T-helper 17 cell (primary cell): ENCODE measurements at places on chromosomes 11 and 22.

DNA sequence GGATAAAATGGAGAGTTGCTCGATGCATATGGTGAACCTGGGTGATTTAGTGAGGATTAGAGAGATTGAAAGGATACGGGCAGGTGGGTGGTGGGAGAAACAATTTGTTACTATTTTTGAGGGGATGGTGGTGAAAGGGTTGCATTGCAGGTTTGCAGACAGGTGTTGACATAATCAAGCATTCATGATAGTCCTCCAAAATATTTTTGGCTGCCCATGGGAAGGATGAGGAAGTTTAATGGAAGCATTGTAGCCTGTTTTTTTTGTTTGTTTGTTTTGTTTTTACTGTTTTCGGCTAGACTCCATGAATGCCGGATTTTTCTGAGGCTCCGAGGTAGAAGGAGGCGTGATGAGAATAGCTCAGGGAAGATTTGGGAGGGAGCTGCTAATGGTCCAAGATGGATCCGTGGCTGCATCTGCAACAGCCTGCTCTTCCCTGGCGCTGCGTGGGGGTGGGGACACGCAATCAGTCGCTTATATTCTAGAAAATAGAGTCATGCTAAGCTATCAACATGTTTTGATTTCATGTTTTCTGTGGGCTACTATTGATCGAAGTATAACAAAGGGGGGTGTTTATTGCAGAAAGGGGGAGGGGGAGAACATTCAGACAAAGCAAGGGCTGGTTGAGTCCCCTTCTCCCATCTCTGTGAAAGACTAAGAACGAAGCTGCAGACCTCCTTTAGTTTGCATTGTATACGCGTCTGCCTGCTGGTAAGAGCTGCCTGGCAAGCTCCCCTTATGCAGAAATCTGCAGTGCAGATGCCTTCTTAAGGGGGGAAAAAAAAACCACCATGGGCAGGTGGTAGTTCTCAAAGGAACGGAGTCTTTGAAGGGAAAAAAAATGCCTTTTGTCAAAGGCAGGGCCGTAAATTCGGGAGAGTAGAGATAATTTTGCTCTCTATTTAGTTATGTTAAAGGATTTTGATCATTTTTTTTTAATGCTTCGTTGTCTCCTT lies 1.0 kb downstream of the RTN3 start:
- DNase-seq = no peak

GRCh38 chr11:22151649-22152197 lies 41.2 kb upstream of the ANO5 start:
- DNase-seq = no peak

DNA sequence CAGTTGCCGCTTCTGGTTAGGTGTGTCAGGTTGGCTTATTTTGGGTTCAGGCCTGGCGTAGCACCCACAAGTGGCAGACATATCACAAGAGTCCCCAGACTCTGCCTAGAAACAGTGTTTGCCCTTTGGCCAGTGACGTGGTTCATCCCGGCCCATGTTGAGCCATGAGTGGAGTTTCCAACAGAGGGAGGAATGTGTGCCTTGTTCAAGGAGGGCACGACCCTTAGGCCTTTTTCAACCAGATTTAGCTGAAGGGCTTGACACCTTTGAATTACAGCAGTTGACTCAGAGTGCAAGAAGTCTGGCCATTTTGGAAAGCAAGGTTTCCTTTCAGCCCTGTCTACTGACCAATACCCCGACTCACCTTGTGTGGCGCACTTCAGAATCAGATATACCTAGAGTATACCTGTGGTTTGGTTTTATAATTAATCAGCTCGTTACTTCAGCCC lies 15.1 kb upstream of the AIFM3 start:
- no peak for DNase-seq

- DNase-seq = no peak
Observed at GRCh38 chr11:110629594-110629993, 82.6 kb downstream of the ARHGAP20 start.

DNA sequence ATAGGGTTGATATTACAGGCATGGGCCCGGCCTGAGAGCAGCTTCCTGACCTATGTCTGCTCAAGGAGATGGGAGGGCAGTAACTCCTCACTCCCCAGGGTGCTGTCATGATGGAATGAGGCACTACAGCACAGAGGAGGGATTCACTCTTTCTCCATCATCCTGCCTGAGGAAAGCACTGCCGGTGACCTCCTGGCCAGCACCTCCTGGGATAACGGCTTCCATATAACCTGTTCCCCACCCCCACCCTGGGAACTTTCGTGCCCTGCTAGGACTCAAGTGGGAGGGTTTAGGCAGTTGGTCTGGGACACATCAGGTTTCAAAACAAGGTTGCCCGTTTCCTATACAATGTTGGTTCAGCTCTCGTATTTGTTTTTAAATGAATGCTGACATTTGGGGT lies 42.7 kb upstream of the MN1 start:
- DNase-seq = no peak

- no peak for DNase-seq
Observed at GRCh38 chr11:7579361-7579791, 65.6 kb downstream of the PPFIBP2 start.

- DNase-seq = no peak
Observed at GRCh38 chr11:64606796-64607380, 15.9 kb downstream of the SLC22A12 start.

DNA sequence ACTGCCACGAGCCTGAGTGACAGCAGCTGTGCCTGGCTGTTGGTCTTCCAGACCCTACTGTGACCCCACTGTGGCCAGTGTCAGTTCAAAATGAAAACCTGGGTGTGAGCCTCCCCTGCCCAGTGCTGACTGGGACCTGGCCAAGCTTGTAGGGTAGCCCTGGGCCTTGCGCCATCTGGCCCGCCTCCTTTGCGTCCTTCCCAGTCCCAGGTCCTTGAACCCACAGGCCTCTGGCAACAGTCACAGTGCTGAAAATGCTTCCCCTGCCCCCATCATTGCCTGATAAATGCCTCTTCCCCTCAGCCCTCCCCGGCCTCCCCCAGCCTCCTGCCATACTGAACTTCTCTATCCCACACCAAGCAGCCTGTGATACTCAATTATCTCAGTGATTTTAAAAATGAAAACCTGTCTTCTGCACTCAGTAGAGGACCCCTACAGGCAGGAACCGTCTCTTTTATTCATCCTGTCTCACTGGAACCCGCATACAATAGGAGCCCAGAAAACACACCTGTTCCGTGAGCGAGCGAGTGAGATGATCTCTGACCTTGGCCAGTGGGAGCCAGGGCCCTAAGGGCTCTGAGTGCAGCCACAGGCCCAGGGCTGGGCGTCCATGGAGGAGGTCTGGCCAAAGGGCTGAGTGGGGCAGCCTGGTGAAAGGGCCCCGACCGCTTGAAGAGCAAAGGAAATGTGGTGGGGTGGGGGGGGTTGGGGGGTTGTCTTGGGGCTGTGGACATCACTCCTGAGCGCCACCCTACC lies 49.7 kb upstream of the TTLL12 start:
- no peak for DNase-seq

DNA sequence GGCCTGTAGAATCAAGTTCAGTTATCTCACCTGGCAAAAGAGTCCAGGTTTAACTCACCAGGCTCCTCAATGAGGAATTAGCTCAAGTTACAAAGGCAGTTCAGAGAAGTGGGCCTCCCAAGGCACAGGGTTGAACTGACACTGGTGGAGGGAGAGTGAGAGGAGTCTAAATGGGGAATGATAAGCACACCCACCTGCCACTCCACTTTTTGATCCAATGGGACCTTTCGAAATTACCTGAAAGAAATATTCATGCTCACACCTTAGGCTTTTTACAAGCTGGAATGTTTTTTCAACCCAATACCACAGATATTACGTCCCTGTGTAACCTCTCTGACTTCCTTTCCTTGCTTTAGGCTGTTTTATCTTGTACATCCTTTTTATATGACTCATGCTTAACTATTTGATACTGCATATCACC lies 642.7 kb upstream of the TENM4 start:
- DNase-seq = no peak

DNA sequence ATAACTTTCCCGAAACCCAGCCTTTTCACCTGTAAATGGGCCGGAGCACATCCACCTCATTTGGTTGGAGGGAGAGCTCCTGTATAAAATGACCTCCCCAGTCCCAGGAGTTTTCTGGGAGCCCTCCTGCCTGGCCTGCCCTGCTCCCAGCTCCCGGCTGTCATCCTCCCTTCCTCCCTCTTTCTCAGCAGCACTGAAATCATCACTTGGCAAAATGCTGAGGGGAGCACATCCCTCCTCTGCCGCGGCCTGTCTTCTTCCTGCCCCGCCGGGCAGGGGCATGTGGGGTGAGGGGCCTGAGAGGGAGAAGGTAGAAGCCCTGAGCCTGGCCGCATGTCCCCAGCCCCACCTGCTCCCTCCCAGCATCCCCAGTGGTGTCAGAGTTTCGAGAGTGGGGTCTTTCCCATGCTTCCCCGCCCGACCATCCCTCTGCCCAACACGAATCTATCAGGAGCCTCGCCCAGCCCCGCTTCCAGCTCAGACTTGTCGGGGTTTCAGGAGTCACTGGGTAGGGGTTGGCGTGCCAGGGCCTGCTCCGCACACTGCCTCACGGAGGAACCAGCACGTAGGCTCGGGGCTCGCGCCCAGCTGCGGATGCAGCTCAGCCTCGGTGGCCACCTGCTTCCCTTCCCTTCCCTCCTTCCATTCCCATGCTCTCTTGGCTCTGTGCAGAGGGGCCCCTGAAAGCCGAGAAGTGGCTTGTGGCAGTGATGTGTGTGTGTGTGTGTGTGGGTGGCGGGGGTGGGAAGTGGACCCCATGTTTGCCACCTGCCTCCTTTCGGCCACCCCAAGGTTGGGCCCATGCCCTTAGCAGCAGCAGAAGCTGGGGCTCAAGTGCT lies 37.1 kb downstream of the NECTIN1 start:
- no peak for DNase-seq
